Glutamatergic neuron (in vitro differentiated cells): ENCODE measurements at places on chromosomes 12 and 14. TPM values are rescaled to one million over a fixed set of nuclear protein-coding genes. Genes with fewer than 3 reads are reported as not detected.

GRCh38 chr12:81077329-81077685, 572 bp upstream of the ACSS3 start:
- DNase-seq: no peak
- no peaks in the 10 kb centered on the region for H3K36me3 ChIP-seq
- H3K27me3 ChIP-seq: no peaks in the 10 kb centered on the region
- peaks cover 15% of the 10 kb centered on the region for H3K4me1 ChIP-seq
- peak overlapping the region; percentile 89 for H3K4me3 ChIP-seq
- no peak overlapping the region for H3K27ac ChIP-seq

- H3K27ac ChIP-seq: no peak overlapping the region
- no peak for DNase-seq
- no peaks in the 10 kb centered on the region for H3K36me3 ChIP-seq
- no peak overlapping the region for H3K4me3 ChIP-seq
- peaks cover 2% of the 10 kb centered on the region for H3K27me3 ChIP-seq
- no peaks in the 10 kb centered on the region for H3K4me1 ChIP-seq
These were observed 375.9 kb downstream of the DAD1 start for GRCh38 chr14:22213120-22213519.

The LRRIQ1 gene
- total RNA-seq: 10.6 TPM

- H3K4me3 ChIP-seq: no peak overlapping the region
- H3K27ac ChIP-seq: no peak overlapping the region
- no peaks in the 10 kb centered on the region for H3K4me1 ChIP-seq
- DNase-seq: no peak
These were observed 750.2 kb downstream of the TMEM121 start for GRCh38 chr14:106276326-106277267.

DNA sequence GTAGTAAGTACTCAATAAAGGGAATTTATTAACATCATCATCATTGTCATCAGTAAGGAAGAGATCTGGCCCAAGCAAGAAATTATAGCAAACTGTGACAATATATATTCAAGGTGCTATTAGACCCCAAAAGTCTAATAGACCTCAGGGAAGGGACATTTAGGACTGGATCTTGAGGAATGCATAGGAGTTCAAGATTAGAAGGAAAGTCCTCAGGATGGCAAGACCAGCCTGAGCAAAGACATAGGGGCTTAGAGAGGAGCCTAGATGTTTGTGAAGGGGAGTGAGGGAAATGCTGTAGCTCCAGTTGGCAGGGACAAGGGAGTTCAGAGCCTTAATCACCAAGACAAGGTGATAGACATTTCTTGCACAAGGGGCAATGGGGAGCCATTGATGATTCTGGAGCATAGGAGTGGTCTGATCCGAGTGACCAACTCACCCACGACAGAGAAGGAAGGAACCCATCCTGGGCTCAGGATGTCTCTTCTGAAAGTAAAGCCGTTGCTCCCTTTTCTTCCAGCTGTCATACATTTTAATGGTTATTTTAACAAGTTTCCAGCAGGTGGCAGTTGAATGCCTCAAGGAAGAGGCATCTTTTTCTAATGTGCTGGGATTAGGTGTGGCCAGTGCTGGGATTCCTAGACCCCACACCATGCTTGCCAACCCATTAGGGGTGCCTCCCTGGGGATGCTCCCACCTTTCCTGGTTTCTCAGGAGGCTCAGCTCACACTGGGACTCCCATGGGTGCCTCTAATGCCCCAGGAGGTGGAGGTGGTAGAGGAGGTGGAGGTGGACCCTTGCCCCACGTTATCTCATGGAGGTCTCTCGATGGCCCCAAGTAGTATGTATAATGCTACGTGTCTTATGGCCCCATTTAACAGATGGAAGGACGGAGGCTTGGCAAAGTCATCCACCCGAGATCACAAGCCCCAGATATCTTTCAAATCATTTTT, 37.8 kb downstream of the PHETA1 start:
- no peaks in the 10 kb centered on the region for H3K27me3 ChIP-seq
- H3K4me1 ChIP-seq: no peaks in the 10 kb centered on the region

The IFI27L1 gene
- total RNA-seq: 45.7 TPM

DNA sequence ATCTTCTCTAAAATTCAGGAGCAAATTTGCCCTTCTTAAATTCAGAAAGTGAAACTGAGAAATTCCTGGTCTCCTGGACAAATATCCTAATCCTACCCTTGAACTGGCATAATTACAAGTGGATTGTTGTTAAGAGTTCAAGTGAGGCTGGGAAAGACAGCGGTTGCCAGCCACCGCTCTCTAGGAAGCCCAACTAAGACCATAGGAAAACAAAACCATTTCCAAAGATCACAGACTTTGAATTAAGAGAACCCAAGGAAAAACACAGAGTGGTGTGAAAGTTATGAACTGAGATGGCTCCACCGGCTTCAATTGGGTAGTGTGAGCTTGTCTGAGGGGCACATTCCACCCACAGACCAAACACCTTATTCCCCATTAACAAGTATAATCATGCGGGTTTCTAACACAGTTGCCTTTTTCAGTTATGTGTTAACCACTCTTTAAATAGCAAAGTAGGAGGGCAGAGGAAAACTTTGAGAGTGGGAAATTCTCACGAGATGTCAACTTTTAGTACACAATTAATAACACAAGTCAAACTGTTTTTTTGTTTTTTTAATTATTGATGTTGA, 1628.8 kb upstream of the SEL1L start:
- no peak for DNase-seq
- no peaks in the 10 kb centered on the region for H3K4me1 ChIP-seq
- H3K27ac ChIP-seq: no peak overlapping the region
- no peak overlapping the region for H3K4me3 ChIP-seq
- no peaks in the 10 kb centered on the region for H3K27me3 ChIP-seq
- no peaks in the 10 kb centered on the region for H3K36me3 ChIP-seq

GRCh38 chr12:131620520-131620919, 90.4 kb upstream of the SFSWAP start:
- peaks cover 15% of the 10 kb centered on the region for H3K4me1 ChIP-seq
- no peak overlapping the region for H3K4me3 ChIP-seq
- DNase-seq: no peak
- H3K27ac ChIP-seq: no peak overlapping the region
- H3K36me3 ChIP-seq: no peaks in the 10 kb centered on the region

DNA sequence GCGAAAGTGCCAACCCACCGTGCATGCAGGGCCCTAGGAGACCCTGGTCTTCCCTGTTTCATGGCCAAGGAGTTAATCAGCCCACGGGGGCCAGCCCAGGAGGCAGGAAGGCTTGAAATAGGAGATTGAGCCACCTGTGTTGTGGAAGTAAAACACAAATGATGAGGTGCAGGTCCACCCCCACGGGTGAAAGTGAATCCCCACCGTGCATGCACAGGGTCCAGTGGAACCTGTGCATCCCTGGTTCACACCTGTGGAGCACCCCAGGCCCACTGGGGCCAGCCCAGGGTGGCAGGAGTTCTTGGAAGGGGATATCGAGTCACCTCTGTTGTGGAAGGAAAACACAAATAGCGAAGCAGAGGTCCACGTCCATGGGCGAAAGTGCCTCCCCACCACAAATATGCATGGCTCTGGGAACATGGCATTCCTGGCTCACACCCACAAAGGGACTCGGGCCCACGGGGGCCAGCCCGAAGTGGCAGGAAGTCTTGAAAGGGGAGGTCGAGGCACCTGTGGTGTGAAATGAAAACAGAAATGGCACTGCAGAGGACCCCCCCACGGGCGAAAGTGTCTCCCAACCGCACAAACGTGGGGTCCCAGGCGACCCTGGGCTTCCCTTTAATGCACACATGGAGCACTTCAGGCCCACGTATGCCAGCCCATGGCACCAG, 381.5 kb downstream of the ALG10 start:
- DNase-seq: no peak
- H3K4me1 ChIP-seq: no peaks in the 10 kb centered on the region

GRCh38 chr12:51357374-51358047, 11.0 kb upstream of the CELA1 start:
- no peak overlapping the region for H3K4me3 ChIP-seq
- no peaks in the 10 kb centered on the region for H3K4me1 ChIP-seq
- H3K36me3 ChIP-seq: no peaks in the 10 kb centered on the region
- H3K27ac ChIP-seq: no peak overlapping the region
- H3K27me3 ChIP-seq: peaks cover 2% of the 10 kb centered on the region

The RASSF9 gene
- not detected for total RNA-seq

DNA sequence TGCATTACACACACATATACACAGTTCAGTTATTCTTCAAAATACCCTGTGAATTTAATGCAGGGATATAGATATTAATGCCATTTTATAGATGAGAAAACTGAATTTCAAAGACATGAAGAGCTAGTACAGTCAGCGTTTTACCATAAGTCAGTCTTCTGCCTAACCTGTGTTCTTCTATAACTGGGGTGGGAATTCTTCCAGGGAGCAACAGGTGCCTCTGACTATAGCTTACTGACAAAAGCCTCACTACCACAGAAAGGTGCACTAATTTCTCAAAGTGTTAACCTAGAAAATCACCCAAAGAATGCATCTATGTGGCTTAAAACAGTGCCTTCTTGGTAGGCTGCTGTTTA, 84.4 kb downstream of the STXBP6 start:
- DNase-seq: no peak
- no peaks in the 10 kb centered on the region for H3K27me3 ChIP-seq
- no peaks in the 10 kb centered on the region for H3K4me1 ChIP-seq
- no peak overlapping the region for H3K27ac ChIP-seq
- H3K4me3 ChIP-seq: no peak overlapping the region
- no peaks in the 10 kb centered on the region for H3K36me3 ChIP-seq

DNA sequence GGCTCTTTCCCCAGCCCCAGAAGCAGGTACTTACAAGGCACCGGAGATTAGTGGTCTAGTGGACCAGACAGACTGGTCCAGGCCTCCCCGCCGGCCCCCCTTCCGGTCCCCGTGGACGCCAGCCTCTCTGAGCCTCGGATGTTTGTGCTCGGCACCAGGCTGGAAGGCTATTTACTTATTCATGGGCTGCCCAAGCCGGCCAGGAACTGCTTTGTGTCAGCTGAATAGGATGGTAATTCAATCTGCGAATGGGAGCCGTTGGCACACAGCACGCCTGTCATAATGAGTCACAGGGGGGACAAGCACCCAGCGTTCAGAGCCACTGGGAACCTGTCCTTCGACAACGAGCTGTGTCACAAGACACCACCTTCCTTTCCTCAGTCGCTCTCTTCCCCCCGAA, 82.3 kb downstream of the RIMBP2 start:
- peaks cover 3% of the 10 kb centered on the region for H3K27me3 ChIP-seq
- H3K4me3 ChIP-seq: peak overlapping the region; percentile 58
- peaks cover 12% of the 10 kb centered on the region for H3K4me1 ChIP-seq
- no peaks in the 10 kb centered on the region for H3K36me3 ChIP-seq
- DNase-seq: peak; percentile 71

The PLEKHH1 gene
- total RNA-seq: 32.4 TPM

- no peak overlapping the region for H3K27ac ChIP-seq
- H3K27me3 ChIP-seq: peaks cover 14% of the 10 kb centered on the region
These were observed 2.3 kb upstream of the SLC22A17 start for GRCh38 chr14:23354990-23355389.

- no peak overlapping the region for H3K27ac ChIP-seq
- no peaks in the 10 kb centered on the region for H3K4me1 ChIP-seq
These were observed 595 bp downstream of the PLEK2 start for GRCh38 chr14:67411370-67411769.

The OR4K13 gene
- total RNA-seq: not detected

GRCh38 chr12:85633491-85633890, 202.7 kb downstream of the RASSF9 start:
- H3K4me3 ChIP-seq: no peak overlapping the region
- DNase-seq: no peak
- no peaks in the 10 kb centered on the region for H3K27me3 ChIP-seq

The ANKRD52 gene
- 49.1 TPM for total RNA-seq

GRCh38 chr12:27578689-27579372, 54.8 kb downstream of the PPFIBP1 start:
- no peak for DNase-seq
- no peaks in the 10 kb centered on the region for H3K36me3 ChIP-seq
- no peak overlapping the region for H3K27ac ChIP-seq
- H3K4me1 ChIP-seq: peaks cover 8% of the 10 kb centered on the region
- H3K27me3 ChIP-seq: no peaks in the 10 kb centered on the region

The HOXC13 gene
- total RNA-seq: not detected

The OTOGL gene
- total RNA-seq: 0.83 TPM

GRCh38 chr14:104398656-104399055, 180.9 kb upstream of the C14orf180 start:
- DNase-seq: no peak
- no peak overlapping the region for H3K4me3 ChIP-seq

- H3K27ac ChIP-seq: no peak overlapping the region
- no peak for DNase-seq
- no peak overlapping the region for H3K4me3 ChIP-seq
- no peaks in the 10 kb centered on the region for H3K27me3 ChIP-seq
These were observed 54.5 kb upstream of the HECTD1 start for GRCh38 chr14:31261859-31262731.

DNA sequence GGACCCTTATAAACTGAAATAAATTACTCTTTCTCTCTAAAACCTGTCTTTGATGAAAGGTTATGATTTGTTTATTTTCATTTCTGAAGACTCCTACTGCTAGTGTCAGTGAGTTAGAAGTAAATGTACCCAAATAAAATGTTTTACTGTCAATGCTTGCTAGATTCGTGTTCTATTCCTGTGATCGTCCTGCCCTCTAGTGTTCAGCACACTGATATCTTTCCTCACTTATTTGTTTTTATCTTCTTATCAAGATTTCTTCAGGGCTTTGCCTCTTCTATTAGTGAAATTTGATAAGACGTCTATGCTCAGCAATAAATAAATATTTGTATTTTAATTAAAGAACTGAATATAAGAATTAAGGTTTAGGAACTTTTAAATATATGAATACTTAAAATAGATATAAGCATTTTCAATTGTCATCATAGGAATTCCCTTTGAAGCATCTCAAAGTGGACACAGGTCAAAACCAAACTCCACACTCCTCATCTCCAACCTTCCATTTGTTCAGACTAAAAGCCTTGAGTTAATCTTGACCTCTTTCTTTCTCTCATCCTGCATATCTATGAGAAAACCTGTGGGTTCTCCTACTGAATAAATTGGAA, 75.8 kb downstream of the C12orf50 start:
- H3K27me3 ChIP-seq: peaks cover 1% of the 10 kb centered on the region
- no peak overlapping the region for H3K4me3 ChIP-seq
- H3K4me1 ChIP-seq: peaks cover 1% of the 10 kb centered on the region
- no peaks in the 10 kb centered on the region for H3K36me3 ChIP-seq

- no peak overlapping the region for H3K4me3 ChIP-seq
- no peaks in the 10 kb centered on the region for H3K4me1 ChIP-seq
- H3K36me3 ChIP-seq: no peaks in the 10 kb centered on the region
- no peak overlapping the region for H3K27ac ChIP-seq
- peaks cover 4% of the 10 kb centered on the region for H3K27me3 ChIP-seq
- no peak for DNase-seq
These were observed 12.0 kb upstream of the CRY1 start for GRCh38 chr12:107105410-107105703.

- H3K27ac ChIP-seq: no peak overlapping the region
- no peak overlapping the region for H3K4me3 ChIP-seq
- no peaks in the 10 kb centered on the region for H3K27me3 ChIP-seq
- no peaks in the 10 kb centered on the region for H3K4me1 ChIP-seq
These were observed 90.0 kb downstream of the C12orf50 start for GRCh38 chr12:87939182-87939581.

- H3K4me1 ChIP-seq: no peaks in the 10 kb centered on the region
- H3K27me3 ChIP-seq: no peaks in the 10 kb centered on the region
- no peak for DNase-seq
These were observed 260.1 kb downstream of the C12orf75 start for GRCh38 chr12:105590571-105590970.

GRCh38 chr12:99772274-99772673, 124.7 kb downstream of the GARIN6 start:
- H3K27me3 ChIP-seq: no peaks in the 10 kb centered on the region
- no peak overlapping the region for H3K4me3 ChIP-seq
- H3K27ac ChIP-seq: no peak overlapping the region
- no peaks in the 10 kb centered on the region for H3K36me3 ChIP-seq
- H3K4me1 ChIP-seq: no peaks in the 10 kb centered on the region

- H3K4me1 ChIP-seq: no peaks in the 10 kb centered on the region
- peaks cover 3% of the 10 kb centered on the region for H3K27me3 ChIP-seq
- H3K36me3 ChIP-seq: peaks cover 4% of the 10 kb centered on the region
- H3K4me3 ChIP-seq: no peak overlapping the region
- no peak overlapping the region for H3K27ac ChIP-seq
- no peak for DNase-seq
These were observed 1361.2 kb upstream of the TMEM132C start for GRCh38 chr12:126905752-126906151.
